ENCODE measurements at places on chromosomes 11 and 22.

- DNase-seq, result peak; percentile 69
Observed at GRCh38 chr11:16612566-16613261, 125.7 kb upstream of the C11orf58 start.

GRCh38 chr22:22748297-22748743 is 103.9 kb downstream of the GGTLC2 start:
- DNase-seq, result peak; percentile 58

GRCh38 chr22:44291674-44292360 is 20.9 kb downstream of the SHISAL1 start:
- DNase-seq, result no peak

- DNase-seq, result no peak
Observed at GRCh38 chr22:19377565-19378343, 53.8 kb downstream of the HIRA start.

DNA sequence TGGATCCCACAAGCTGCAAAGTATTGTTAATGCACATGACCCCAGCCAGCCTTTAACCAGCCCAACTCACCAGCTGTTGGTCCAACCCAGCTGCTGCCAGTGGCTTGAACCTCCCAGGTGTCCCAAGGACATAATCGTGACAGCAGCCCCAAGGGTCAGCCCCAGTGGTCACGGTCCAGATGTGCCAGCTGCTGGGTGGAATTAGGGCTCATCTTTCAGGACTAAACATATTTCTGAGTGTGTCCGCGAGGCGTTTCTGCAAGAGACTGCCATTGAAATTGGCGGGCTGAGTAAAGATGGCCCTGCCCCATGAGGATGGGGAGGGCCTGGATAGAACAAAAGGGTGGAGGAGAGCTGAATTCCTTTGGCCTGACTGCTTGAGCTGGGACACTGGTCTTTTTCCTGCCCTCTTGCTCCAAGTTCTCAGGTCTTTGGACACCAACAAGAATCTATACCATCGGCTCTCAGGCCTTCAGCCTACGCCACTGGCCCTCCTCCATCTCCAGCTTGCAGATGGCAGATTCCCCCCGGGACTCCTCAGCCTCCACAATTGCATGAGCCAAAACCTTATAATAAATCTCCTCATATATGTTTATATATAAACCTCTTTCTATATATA is 240.2 kb downstream of the MN1 start:
- no peak for DNase-seq

DNA sequence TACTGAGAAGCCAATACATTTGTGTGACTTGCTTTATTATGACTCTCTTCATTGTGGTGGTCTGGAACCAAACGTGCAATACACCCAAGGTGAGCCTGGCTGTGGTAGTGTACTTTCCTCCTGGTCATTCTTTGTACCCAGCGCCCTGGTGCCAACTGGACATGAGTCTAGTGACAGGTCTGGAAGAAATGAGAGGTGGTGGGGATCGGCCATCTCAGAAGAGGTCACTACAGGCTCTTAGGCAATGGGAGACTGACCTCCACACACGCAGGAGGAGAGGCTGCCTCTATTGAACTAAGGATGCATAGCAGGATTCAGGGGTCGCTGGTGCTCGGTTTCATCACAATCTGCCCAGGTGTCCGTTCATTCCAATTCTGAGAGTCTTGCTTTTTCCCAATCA is 56.4 kb upstream of the RTL6 start:
- DNase-seq, result no peak

DNA sequence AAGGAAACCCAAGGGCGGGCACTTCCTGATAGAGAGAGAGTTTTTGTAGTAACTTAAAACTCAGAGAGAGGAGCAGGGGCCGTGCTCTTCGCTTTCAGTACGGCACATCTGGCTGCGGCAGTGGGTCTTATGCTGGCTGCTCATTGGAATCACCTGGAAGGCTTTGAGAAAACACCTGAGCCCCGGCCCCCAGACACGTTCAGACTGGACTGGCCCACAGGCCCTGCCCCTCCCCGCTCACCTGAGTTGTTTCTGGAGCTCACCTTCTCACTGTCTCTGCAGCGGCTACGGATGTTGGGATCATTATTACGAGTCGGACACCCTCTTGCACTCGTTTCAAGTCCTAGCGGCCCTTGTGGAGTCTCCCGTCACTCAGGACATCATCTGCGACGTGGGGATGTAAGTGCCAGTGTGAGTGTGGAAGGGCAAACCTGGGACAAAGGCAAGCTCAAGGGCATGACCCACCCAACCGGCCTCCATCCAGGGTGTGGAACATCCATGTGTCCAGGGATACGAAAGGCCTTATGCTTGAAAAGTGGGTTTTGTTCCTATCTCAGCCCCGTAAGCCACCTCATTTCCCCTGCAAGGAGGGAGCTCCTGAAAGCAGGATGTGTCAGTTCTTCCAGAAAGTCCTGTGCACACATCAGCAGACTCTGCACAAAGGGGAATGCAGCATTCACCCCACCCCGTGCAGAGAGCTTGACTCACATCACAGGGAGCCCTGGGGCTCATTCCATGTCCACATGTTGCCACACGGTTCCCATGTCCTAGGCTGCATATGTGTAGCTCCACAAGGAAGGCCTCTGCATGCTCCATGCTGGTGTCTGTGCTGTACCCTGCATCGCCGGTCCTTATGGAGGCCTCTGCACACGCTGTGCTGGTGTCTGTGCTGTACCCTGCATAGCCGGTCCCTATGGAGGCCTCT is 5.4 kb downstream of the NADSYN1 start:
- DNase-seq, result no peak

GRCh38 chr11:124950601-124951330 is 3.2 kb upstream of the CCDC15 start:
- no peak for DNase-seq

GRCh38 chr22:25572708-25573171 is 8.3 kb downstream of the GRK3 start:
- DNase-seq, result no peak

DNA sequence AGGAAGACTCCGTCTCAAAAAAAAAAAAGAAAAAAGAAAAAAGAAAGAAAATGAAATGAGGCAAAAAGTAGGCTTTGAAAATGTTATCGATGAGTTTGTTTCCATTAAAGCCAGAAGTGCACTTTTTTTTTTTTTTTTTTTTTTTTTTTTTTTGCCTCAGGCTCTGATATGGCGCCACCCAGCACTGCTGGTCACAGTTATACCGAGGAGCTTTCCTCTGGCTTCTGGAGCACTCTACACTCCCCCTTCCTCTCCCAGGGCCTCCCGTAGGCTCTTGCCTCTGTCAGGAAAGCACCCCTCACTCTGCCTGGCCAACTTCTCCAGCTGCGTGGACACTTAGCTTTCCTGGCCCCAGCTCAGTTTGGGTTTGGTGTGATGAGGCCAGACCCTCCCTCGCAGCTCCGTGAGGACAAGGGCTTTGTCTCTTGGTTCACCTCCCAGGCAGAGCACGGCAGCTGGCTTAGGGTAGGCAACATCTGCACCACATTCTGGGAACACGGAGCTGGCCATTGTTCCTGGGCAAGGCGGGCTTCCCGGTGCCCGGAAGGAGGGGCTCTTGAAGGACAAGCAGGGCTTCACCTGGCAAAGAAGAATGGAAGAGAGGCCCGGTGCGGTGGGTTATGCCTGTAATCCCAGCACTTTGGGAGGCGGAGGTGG is 16.9 kb downstream of the FADS2 start:
- DNase-seq, result peak; percentile 75

GRCh38 chr22:32318361-32318760 is 39.3 kb upstream of the RFPL3 start:
- peak; percentile 5 for DNase-seq

DNA sequence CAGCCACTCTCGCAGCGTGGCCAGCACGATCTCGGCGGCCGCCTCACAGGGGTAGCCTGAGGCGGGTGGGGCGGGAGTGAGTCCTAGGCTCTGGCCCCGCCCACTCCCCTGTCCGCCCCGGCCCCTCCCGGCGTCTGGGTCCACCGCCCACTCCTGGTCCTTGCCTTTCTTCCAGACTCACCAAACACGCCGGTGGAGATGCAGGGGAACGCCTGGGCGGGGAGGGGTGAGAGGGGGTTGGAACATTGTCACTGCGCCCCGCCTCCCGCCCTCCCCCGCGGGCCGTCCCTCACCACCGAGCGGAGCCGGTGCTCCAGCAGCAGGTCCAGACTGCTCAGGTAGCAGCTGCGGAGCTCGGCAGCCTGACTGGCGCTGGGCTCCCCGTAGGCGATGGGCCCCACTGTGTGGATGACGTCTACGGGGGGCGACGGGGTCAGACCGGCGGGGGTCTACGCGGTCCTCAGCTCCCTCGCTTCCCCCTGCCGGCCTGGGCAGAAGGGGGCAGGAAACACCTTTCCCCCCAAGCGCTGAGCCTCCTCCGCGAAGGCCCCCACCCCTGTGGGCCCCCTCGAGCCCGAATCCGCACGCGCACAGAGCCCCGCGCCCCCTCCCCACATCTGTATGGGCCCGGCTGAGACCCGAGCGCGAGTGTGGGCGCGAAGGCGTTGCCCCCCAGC is 13.2 kb downstream of the OTUB1 start:
- DNase-seq, result peak; percentile 70

- peak; percentile 68 for DNase-seq
Observed at GRCh38 chr22:40044870-40045834, 50.4 kb downstream of the FAM83F start.

- DNase-seq, result no peak
Observed at GRCh38 chr22:31342389-31343140, 3.6 kb downstream of the PATZ1 start.
